Hematopoietic multipotent progenitor cell treated with erythropoietin and hydrocortisone succinate and interleukin-3 and kit ligand, for 15 days (in vitro differentiated cells): ENCODE measurements at places on chromosomes 2 and 18.

- no peak for DNase-seq
These were observed 44.8 kb downstream of the CCDC148 start for GRCh38 chr2:158411748-158412147.

- no peak for DNase-seq
These were observed 5.5 kb downstream of the EN1 start for GRCh38 chr2:118841828-118842461.

- no peak for DNase-seq
These were observed 5.1 kb downstream of the MTERF4 start for GRCh38 chr2:241096979-241097378.

DNA sequence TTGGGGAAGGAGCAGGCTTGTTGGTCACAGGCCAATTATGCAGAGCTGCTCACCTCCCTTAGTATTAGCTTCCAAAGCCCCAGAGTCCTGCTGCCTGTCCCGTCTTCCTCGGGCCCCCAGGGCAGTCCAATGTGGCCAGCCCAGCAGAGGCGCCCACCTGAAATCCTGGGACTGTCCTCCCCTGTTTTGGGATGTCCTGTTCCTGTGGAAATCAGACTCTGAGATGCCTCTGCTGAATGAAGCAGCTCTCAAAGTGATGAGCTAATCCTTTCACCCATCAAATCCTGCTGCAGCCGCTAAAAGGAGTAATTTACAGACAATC is 105.3 kb downstream of the CABLES1 start:
- no peak for DNase-seq

DNA sequence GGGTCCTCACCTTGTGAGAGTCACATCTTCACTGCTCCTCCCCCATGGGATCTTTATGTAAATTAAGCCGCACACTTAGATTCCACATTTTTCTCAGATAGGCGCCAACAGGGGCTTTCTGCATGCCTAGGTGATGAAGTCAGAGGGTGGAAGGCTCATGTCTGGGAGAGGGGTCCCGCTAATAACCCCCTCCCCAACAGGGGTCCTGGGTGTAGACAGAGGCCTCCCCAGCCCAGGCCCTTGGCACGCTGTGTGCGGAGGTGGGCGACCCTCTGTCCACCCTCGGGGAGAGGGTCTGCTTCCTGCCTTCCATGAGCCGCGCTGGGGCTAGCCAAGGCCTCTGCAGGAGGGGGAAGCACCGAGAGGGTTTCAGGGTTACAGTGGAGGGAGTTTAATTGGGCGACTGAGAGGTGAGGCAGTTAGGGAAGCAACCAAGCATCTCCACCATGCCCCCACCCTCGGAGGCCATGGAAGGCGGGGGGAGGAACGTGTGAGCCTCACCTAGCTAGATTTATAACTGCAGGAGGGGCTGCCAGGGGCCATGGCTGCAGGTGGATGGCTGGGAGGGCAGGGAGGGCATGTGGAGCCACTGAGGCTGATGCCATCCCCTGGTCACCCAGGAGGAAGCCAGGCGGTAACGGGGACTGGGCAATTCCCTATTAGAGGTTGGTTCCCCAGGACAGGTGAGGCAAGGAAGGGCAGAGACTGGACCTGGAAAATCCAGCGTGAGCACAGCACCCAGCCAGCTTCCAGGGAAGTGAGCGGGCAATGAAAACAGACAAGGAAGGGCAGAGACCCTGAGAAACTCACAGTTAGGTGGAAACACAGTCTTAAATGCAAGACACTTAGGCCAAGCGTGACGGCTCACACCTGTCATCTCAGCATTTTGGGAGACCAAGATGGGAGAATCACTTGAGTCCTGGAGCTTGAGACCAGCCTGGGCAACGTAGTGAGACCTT is 7.7 kb upstream of the PXDN start:
- DNase-seq, result no peak

DNA sequence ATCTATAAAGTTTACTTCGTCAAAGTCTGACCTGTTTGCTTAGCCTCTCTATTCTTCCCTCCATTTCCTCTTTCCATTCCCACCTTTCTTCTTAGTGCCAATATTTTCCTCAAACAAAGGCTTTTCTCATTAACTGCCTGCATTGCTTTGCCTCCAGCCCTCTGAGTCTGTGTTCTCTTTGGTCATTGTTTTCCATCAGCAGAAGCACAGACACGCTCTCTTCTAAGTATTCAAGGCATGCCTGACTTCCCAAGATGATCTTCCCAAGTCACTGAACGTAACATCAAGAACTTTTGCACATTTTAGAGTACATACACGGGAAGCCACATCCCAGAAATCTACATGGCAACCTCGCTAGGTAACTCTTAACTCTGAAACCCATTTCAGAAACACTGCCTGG is 32.6 kb upstream of the ANXA4 start:
- no peak for DNase-seq

DNA sequence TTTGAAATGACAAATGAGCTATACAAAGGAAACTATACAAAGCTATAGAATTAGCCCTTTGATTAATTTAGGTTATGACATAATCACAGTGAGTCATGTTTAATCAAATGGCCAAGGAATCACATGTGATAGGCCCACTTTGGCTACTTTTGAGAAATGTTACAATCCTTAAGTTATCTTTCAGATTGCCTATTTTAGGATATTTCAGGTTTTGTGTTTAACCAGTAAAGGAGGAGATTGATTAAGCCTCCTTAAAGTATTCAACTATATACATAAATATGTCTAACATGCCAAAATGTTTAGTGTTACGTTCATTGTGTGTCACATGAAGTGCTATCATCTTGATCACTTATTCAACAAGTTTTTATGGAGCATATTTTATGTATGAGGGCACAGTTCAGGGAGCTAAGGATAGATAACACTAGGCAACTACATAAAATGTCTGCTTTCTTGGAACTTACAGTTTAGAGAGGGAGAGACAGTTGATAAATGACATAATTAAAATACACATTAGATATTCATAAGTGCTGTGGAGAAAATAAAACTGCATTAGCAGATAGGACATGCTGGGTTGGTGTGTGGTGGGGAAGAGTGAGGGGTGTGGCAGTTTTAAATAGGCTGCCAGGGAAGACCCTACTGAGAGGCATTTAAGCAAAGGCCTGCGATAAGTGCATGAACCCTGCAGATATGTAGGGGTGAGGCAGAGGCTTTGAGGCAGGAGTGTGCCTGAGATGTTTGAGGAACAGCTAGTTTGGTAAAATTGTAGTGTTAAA is 77.2 kb downstream of the LTBP1 start:
- DNase-seq, result no peak

GRCh38 chr18:79980585-79980984 is 7.8 kb downstream of the TXNL4A start:
- no peak for DNase-seq

DNA sequence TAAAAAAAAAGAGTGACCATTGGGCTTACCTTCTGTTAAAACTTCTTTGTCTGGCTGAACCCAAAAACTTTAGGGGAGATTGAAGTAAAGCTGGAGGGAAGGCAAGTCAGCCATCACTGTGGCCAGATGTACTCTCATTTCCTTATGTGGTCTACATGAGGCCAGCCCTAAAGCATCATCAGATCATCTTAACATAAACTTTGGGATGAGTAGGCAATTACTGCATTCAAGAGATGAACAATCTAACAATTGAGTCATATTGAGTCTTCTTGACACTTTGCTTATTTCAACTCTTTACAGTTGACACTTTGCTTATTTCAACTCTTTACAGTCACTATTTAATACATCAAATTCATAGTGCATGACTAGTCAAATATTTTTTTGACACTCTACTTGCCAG is 155.6 kb downstream of the QPCT start:
- DNase-seq, result no peak

- no peak for DNase-seq
These were observed 13.1 kb downstream of the CFLAR start for GRCh38 chr2:201128933-201129505.

DNA sequence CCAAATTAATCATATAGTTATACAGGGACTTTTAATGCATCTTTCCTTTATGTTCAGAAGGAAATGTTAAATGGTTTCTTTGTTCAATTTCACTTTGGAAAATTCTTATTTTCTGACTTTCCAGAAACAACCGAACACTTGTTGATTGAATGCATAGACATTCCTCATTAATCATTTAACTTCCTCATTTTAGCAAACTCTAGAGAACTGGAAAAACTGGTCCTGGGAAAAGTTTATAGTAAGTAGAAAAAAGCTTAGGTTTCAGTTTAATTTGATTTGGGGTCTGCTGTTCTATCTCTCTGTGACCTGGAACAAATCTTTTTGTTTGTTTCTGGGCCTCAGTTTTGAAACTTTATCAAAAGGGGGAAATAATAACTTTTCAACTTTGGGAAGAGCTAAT is 320.4 kb downstream of the CMPK2 start:
- no peak for DNase-seq

DNA sequence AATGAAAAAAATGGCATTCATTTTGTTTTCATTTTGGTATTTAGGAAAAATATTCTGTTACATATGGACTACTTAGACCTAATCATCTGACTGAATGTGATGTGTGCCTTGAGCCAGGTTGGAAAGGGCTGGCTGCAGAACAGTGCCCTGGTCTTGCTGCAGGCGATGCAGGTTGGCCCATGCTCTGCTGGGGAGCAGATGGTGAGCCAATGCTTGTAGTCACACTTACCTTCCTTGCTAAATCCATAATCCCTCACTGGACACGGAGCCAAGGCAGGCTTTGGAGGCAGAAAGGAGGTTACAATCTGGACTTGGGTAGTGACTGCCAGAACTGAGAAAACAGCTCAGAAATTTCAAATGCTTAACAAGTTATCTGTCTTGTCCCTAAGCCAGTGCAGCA is 228.7 kb downstream of the ARHGAP15 start:
- no peak for DNase-seq

- no peak for DNase-seq
These were observed 17.6 kb upstream of the ADI1 start for GRCh38 chr2:3536682-3537632.

DNA sequence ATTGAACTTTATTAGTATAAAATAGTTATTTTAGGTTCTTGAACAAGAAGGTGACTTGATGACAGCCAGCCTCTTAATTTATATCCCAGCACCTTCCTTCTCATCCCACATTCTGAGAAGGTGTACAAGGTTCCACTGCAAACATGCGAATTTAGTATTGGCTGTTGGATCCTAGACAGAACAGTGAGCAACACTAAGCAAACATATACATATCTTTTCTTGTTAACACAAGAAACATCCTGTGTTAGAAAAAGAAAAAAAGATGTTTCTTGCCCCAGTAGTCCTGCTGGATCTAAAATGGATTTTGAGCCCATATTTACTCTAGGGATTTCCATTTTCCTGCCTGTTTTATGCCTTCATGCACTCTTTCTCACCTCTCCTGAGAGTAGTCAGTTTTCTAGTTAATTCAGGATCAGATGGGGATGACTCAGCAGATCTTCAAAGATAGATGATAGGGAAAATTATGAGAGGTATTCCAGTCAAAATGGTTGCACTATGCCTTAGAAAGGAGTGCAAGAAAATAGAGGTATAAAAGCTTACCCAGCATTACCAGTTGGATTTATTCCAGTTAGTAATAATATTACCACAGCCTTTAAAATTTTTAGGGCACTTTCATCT is 336.5 kb downstream of the MEIS1 start:
- DNase-seq, result no peak

DNA sequence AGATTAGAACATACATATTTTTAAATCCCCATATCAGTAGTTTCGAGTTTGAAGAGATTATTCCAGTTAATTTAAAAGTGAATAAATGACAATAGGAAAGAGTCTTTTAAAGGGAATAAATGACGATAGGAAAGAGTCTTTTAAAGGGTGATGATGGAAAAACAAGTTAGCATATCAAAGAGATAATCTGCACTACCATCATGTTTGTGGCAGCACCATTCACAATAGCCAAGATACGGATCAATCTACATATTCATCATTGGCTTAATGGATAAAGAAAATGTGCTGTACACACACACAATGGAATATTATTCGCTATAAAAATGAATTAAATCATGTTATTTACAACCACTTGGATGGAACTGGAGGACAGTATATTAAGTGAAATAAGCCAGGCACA is 15.0 kb downstream of the ATG16L1 start:
- DNase-seq, result no peak

DNA sequence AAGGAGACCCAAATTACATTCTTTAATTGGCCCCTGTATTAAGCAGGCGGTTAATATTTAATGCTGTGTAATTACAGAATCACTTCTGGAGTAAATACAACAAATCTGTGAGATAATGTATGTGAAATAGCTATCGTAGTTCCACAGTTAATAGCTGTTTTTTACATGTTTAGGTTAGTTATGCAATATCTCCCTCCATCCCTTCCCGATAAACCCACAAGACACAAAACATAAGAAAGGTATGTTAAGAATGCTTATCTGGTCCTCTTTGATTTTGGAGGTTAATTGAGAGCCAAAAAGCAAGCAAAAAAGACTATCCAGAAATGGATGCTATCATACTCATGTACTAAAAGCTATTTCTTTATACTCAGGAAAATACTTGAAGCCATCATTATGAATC is 49.1 kb downstream of the ZNF638 start:
- DNase-seq, result no peak

GRCh38 chr18:55396267-55396905 is 191.6 kb downstream of the TCF4 start:
- no peak for DNase-seq

DNA sequence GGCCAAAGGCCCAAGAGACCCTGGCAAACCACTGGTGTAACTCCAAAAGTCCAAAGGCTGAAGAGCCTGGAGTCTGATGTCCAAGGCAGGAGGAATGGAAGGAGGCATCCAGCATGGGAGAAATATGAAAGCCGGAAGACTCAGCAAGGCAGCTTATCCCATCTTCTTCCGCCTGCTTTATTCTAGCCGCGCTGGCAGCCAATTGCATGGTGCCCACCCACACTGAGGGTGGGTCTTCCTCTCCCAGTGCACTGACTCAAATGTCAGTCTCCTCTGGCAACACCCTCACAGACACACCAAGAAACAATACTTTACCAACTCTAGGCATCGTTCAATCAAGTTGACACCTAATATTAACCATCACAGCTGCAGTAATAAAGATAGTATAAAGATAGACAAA is 34.1 kb downstream of the MAPK4 start:
- no peak for DNase-seq

- DNase-seq, result peak; percentile 66
These were observed 71.7 kb downstream of the NCAPH start for GRCh38 chr2:96407041-96407918.

- no peak for DNase-seq
These were observed 8.6 kb upstream of the L3MBTL4 start for GRCh38 chr18:6423289-6423688.
